Psoas muscle (tissue), 8 donors: ENCODE measurements at places on chromosomes 4 and X. TPM values are rescaled to one million over a fixed set of nuclear protein-coding genes. Genes with fewer than 3 reads are reported as not detected.

Gene SMIM10L2A
- 0.08 TPM for polyA plus RNA-seq

Gene SATL1
- not detected for polyA plus RNA-seq

Gene ZNF41
- polyA plus RNA-seq: 10.9 TPM

Gene VEGFD
- polyA plus RNA-seq: 8.4 TPM

Gene MAGEE2
- polyA plus RNA-seq: not detected

Gene HAUS7
- 8.3 TPM for polyA plus RNA-seq

Gene CDS1
- 0.03 TPM for polyA plus RNA-seq

Gene CTAG2
- polyA plus RNA-seq: 4.9 TPM

Gene UNC5C
- 0.09 TPM for polyA plus RNA-seq

Gene SLITRK2
- 0.01 TPM for polyA plus RNA-seq

- no peaks in the 10 kb centered on the region for H3K27me3 ChIP-seq
- peaks cover 31% of the 10 kb centered on the region for H3K4me1 ChIP-seq
- H3K36me3 ChIP-seq: no peaks in the 10 kb centered on the region
- H3K27ac ChIP-seq: no peak overlapping the region
These were observed 23.3 kb downstream of the HOPX start for GRCh38 chr4:56657818-56658217.

DNA sequence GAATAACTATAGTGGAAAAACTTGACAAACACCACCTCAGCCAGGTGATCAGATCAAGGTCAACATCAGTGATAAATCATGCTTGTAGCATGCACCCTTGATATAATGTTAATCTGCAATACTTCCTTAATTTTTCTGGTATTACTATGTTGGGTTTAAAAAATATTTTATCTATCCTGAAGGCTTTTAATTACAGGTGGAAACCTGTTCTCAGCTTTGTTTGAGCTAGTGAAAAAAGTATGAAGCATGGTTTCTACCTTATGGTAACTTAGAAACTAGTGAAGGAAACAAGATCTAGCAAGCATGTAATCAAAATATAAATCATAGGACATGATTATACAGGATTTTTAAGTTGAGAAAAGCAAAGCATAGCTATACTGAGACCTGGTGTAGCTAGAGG, 26.6 kb downstream of the MAOA start:
- no peaks in the 10 kb centered on the region for H3K4me1 ChIP-seq
- no peak overlapping the region for H3K4me3 ChIP-seq
- no peak overlapping the region for H3K27ac ChIP-seq
- no peak for DNase-seq
- H3K27me3 ChIP-seq: no peaks in the 10 kb centered on the region

- H3K4me3 ChIP-seq: no peak overlapping the region
- H3K4me1 ChIP-seq: no peaks in the 10 kb centered on the region
- no peak for DNase-seq
- H3K27me3 ChIP-seq: no peaks in the 10 kb centered on the region
- no peak overlapping the region for H3K27ac ChIP-seq
- no peaks in the 10 kb centered on the region for H3K36me3 ChIP-seq
These were observed 6.0 kb upstream of the PNMA6F start for GRCh38 chrX:153327561-153327960.

GRCh38 chr4:112766422-112766821, 129.5 kb downstream of the LARP7 start:
- no peak for DNase-seq
- no peaks in the 10 kb centered on the region for H3K27me3 ChIP-seq
- peaks cover 4% of the 10 kb centered on the region for H3K4me1 ChIP-seq
- H3K27ac ChIP-seq: no peak overlapping the region
- no peaks in the 10 kb centered on the region for H3K36me3 ChIP-seq

GRCh38 chr4:25654031-25654970, 1.4 kb upstream of the SLC34A2 start:
- no peaks in the 10 kb centered on the region for H3K4me1 ChIP-seq
- H3K27me3 ChIP-seq: peaks cover 31% of the 10 kb centered on the region
- DNase-seq: no peak
- H3K4me3 ChIP-seq: no peak overlapping the region
- H3K36me3 ChIP-seq: no peaks in the 10 kb centered on the region
- H3K27ac ChIP-seq: no peak overlapping the region
